Natural killer cell treated with Interleukin-12 subunit alpha and Interleukin-12 subunit beta and Interleukin-15 and Interleukin-18, amount 100 ng/mL, for 72 hours (primary cell): ENCODE measurements at places on chromosomes 2 and 18.

- no peaks in the 10 kb centered on the region for H3K27me3 ChIP-seq
- H3K27ac ChIP-seq: no peak overlapping the region
- no peak overlapping the region for H3K4me3 ChIP-seq
- peaks cover 15% of the 10 kb centered on the region for H3K36me3 ChIP-seq
- DNase-seq: no peak
These were observed 121.6 kb downstream of the GALNT1 start for GRCh38 chr18:35703043-35703688.

DNA sequence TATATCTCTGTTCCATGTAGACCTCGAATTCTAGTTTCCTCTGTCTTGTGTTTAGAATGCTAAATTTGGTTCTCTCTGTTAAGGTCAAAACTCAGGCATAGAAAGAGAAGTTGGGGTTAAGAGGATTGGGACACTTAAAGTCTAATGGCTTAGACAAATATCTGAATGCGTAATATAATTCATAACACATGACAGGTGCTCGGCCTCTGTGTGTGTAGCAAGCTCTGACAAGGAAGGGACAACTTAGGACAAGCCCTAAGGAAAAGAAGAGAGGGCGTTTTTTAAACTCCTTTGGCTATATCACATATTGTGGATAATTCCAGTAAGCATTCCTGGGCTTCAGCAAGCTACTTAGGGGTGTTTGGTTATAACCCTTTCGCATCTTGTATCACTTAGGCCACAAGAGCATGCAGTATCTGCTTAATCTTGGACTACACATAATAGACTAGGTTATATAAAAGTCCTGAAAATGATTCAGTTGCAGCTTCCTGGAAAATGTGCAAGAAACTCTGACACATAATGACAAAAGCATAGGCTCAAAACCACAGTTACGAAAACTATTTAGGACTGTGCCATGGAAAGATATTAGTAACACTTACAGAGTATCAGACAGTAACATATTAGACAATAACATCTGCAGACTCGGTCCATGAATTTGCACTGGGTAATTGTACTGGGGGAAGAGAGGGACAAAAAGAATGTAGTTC, 16.1 kb upstream of the CREB1 start:
- DNase-seq: no peak
- peaks cover 10% of the 10 kb centered on the region for H3K27me3 ChIP-seq
- H3K36me3 ChIP-seq: no peaks in the 10 kb centered on the region
- no peak overlapping the region for H3K27ac ChIP-seq
- H3K4me3 ChIP-seq: peak overlapping the region; percentile 4
- H3K4me1 ChIP-seq: peaks cover 21% of the 10 kb centered on the region

DNA sequence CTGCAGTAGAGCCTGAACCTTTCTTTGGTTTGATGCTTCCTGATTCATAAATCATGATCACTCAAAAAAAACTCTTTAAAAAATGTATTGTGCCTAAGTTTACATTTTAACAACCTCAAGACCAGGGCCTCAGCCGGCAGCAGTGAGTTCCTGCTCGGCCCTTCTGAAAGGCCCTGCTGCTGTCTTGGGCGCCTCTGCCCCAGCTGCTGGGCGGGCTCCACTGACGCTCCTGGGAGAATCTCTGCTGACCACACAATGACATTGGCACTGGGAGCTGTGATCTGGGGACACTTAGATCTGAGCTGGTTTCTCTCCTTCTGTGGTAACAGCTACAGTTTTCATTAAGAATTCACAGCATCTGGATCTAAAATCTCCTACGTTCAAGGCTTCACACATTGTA, 25.7 kb downstream of the TPO start:
- DNase-seq: no peak
- no peaks in the 10 kb centered on the region for H3K4me1 ChIP-seq
- H3K27me3 ChIP-seq: peaks cover 8% of the 10 kb centered on the region
- no peak overlapping the region for H3K4me3 ChIP-seq
- H3K36me3 ChIP-seq: no peaks in the 10 kb centered on the region

- no peak for DNase-seq
- H3K27ac ChIP-seq: no peak overlapping the region
- H3K36me3 ChIP-seq: peaks cover 13% of the 10 kb centered on the region
- no peaks in the 10 kb centered on the region for H3K27me3 ChIP-seq
- H3K4me3 ChIP-seq: no peak overlapping the region
- peaks cover 31% of the 10 kb centered on the region for H3K4me1 ChIP-seq
These were observed 60.5 kb upstream of the CABYR start for GRCh38 chr18:24078391-24078790.

- no peak overlapping the region for H3K4me3 ChIP-seq
- DNase-seq: no peak
- H3K27me3 ChIP-seq: no peaks in the 10 kb centered on the region
- peak overlapping the region; percentile 14 for H3K27ac ChIP-seq
- no peaks in the 10 kb centered on the region for H3K36me3 ChIP-seq
- peaks cover 20% of the 10 kb centered on the region for H3K4me1 ChIP-seq
These were observed 15.3 kb downstream of the PELI1 start for GRCh38 chr2:64128943-64129391.

DNA sequence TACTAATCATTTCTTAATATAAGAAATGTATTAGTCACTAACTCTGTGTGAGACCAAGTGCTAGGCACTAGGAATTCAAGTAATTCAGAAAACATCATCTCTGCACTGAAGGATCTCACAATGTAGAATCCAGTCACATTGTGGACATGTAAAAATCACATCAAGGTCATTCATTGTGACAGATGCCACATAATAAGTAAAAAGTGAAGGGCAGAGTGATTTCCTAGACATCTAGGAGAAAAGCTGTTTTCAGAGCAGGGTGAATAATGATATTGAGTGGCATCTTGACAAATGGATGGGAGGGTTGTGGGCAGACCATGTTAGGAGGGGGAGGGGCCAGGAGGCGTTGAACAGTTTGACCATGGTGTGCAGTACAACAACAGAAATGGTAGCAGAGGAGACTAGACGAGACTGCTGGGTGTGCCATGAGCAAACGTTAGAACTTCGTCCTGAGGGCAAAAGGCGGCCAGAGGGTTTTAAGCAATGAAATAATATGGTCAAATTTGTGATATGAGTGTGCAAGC, 93.8 kb downstream of the DTNA start:
- no peak for DNase-seq
- H3K27me3 ChIP-seq: peaks cover 2% of the 10 kb centered on the region
- no peak overlapping the region for H3K4me3 ChIP-seq
- H3K36me3 ChIP-seq: no peaks in the 10 kb centered on the region
- no peak overlapping the region for H3K27ac ChIP-seq

- peaks cover 13% of the 10 kb centered on the region for H3K4me1 ChIP-seq
- no peak for DNase-seq
- peaks cover 7% of the 10 kb centered on the region for H3K36me3 ChIP-seq
- no peak overlapping the region for H3K4me3 ChIP-seq
These were observed 4.8 kb upstream of the KCNG2 start for GRCh38 chr18:79792988-79793355.

- H3K27ac ChIP-seq: no peak overlapping the region
- no peak overlapping the region for H3K4me3 ChIP-seq
- H3K4me1 ChIP-seq: peaks cover 5% of the 10 kb centered on the region
These were observed 72.8 kb upstream of the TAF1B start for GRCh38 chr2:9770308-9771100.

- H3K36me3 ChIP-seq: no peaks in the 10 kb centered on the region
- H3K27me3 ChIP-seq: peaks cover 27% of the 10 kb centered on the region
- no peak for DNase-seq
- no peaks in the 10 kb centered on the region for H3K4me1 ChIP-seq
- no peak overlapping the region for H3K4me3 ChIP-seq
These were observed 120.7 kb downstream of the LOXHD1 start for GRCh38 chr18:46536215-46536874.

DNA sequence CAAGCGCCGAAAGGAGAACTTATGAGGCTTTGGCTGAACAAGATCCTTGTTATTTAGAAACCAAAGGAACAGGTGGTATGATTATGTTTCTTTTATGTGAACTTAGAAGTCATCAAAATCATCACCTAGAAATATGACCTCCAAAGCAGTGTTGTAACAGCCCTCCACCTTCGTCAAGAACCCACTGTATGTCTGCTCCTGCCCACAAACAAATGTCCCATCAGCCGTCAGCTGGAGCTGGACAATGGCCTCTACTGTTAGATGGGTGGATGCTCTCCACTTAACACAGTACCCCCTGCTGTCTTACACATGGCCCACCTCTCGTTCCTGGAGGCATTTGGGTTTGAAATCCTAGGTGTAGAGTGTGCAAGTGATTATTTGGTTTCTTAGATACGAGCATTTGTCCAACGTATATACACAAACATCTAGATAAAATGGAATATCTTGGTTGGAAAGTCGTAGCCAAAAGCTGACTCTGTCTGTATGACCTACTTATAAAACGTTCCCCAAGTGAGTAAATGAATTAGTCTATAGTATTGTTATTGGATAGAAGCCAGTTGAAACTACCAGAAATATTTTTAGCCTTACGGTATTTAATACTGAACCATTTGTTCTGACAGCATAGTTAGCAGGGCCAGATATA, 113.0 kb downstream of the CRIM1 start:
- peaks cover 4% of the 10 kb centered on the region for H3K36me3 ChIP-seq
- H3K27me3 ChIP-seq: no peaks in the 10 kb centered on the region
- H3K4me1 ChIP-seq: peaks cover 3% of the 10 kb centered on the region
- no peak for DNase-seq

DNA sequence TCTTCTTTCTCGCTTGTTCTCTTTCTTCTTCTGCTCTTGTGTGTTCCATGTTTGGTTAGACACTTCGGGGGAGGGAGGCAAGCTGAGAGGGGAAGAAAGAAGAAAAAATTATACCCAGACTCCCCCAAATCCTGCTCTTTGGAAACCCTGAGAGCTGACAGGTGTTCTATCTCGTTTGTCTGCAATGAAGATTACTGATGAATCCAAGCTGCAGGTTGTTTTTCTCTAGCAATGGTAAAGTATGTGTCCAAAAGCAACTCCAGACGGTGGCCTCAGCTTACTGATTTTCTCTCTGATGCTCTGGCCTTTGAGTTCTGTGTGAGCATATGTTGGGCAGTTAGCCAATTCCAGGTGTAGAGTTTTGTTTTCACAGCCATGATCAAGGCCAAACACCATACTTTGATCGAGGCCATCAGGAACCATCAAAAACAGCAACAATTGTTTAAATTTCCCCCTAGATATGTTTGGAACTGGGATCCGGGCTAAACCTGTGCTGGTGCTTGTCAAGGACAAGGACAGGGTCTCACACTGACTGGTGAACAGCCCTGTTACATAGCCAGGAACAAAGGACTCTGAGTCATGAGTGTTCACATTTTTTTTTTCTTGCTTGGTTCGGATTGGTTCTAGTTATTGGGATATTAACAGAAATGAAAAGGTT, 142.0 kb downstream of the PRKCE start:
- H3K4me3 ChIP-seq: no peak overlapping the region
- H3K4me1 ChIP-seq: no peaks in the 10 kb centered on the region
- no peak for DNase-seq
- no peak overlapping the region for H3K27ac ChIP-seq

GRCh38 chr2:236676136-236676873, 106.7 kb downstream of the ACKR3 start:
- no peak overlapping the region for H3K4me3 ChIP-seq
- H3K4me1 ChIP-seq: no peaks in the 10 kb centered on the region
- no peak overlapping the region for H3K27ac ChIP-seq
- DNase-seq: no peak
- H3K27me3 ChIP-seq: peaks cover 58% of the 10 kb centered on the region

GRCh38 chr2:42067521-42067920, 19.7 kb downstream of the PKDCC start:
- no peak overlapping the region for H3K27ac ChIP-seq
- DNase-seq: no peak
- H3K36me3 ChIP-seq: no peaks in the 10 kb centered on the region
- peaks cover 3% of the 10 kb centered on the region for H3K4me1 ChIP-seq

DNA sequence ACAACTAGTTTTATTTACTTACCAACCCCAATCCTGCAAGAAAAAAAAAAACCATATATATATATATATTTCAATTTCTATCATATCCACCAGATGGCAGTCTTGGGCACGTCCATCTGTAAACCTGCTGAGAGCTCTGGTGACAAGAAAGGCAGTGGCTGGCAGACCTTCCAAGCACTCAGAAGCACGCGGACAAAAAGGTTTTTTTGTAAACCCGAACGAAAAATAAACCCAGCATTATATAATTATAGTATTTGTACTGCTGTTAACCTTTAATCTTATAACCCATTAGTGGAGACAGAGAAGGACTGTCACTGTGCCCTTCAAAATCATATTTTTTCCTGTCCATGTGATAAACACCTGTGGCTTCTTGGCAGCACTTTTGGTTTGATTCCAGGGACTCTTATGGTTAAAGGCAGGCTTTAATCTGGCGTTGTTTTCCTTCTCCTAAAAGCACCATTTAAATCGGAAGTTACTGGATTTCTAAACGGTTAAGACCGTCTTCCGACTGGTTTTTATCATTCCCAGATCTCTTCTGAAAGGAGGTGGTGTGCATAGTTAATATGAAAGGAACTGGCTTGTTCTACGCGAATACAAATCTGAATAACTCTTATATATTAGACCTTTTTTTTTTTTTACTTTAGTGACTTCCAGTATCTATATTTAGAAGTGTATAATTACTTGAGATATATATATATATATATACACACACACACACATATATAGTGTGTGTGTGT, 31.0 kb upstream of the SLC3A1 start:
- peak overlapping the region; percentile 51 for H3K4me3 ChIP-seq
- no peak overlapping the region for H3K27ac ChIP-seq
- DNase-seq: peak; percentile 65
- H3K27me3 ChIP-seq: no peaks in the 10 kb centered on the region
- no peaks in the 10 kb centered on the region for H3K36me3 ChIP-seq

DNA sequence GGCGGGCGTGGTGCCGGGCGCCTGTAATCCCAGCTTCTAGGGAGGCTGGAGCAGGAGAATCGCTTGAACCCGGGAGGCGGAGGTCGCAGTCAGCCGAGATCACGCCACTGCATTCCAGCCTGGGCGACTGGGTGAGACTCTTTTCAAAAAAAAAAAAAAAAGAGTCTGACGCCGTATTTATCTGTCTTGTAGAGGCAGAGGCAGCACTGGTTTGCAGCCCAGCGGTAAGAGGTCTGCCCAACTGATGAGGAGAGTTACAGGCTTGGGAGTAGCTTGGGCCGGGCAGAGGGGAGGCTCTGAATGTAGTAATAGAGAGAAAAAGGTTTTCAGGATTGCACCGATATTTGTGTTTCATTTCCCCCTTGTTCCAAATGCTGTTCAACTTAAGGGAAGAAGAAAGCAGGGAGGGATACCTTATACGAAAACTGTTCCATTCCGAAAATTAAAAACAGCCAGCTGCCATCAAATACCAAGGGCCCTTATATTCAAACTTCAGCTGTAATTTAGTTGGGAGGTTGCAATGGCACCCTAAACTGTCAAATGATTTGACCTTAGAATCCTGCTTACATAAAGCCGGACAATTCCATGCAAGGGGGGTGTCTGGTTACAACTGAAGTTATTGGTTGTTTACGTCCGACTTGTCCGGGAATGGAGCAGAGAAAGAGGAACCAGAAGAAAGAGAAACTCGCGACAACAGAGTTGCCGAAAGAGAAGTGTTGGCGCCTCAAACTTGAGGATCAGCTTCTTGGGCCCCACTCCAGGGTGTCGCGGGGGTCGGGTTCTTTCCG, 9.2 kb upstream of the SP9 start:
- H3K4me1 ChIP-seq: peaks cover 20% of the 10 kb centered on the region
- peak overlapping the region; percentile 79 for H3K4me3 ChIP-seq
- H3K27ac ChIP-seq: no peak overlapping the region
- no peak for DNase-seq
- peaks cover 48% of the 10 kb centered on the region for H3K27me3 ChIP-seq

- H3K27ac ChIP-seq: peak overlapping the region; percentile 77
- peaks cover 52% of the 10 kb centered on the region for H3K4me1 ChIP-seq
- no peaks in the 10 kb centered on the region for H3K27me3 ChIP-seq
- H3K4me3 ChIP-seq: peak overlapping the region; percentile 83
- peaks cover 11% of the 10 kb centered on the region for H3K36me3 ChIP-seq
These were observed 114.2 kb downstream of the DTNB start for GRCh38 chr2:25559148-25559547.

GRCh38 chr18:76720683-76721082, 101.7 kb upstream of the ZNF236 start:
- H3K27me3 ChIP-seq: no peaks in the 10 kb centered on the region
- H3K4me1 ChIP-seq: peaks cover 35% of the 10 kb centered on the region
- DNase-seq: no peak
- H3K27ac ChIP-seq: peak overlapping the region; percentile 76
